ENCODE measurements at places on chromosomes 16 and 17.
A peak's percentile ranks its signal among the peaks of the same experiment; 100 is the strongest.

GRCh38 chr17:7988750-7989178 lies 13.7 kb upstream of the GUCY2D start:
- DNase-seq = no peak

GRCh38 chr16:47672475-47672874 lies 211.3 kb downstream of the PHKB start:
- DNase-seq = no peak

- no peak for DNase-seq
These were observed 57.9 kb upstream of the CREBBP start for GRCh38 chr16:3938471-3938842.

- no peak for DNase-seq
These were observed 26.2 kb downstream of the ZNF778 start for GRCh38 chr16:89243664-89244063.

DNA sequence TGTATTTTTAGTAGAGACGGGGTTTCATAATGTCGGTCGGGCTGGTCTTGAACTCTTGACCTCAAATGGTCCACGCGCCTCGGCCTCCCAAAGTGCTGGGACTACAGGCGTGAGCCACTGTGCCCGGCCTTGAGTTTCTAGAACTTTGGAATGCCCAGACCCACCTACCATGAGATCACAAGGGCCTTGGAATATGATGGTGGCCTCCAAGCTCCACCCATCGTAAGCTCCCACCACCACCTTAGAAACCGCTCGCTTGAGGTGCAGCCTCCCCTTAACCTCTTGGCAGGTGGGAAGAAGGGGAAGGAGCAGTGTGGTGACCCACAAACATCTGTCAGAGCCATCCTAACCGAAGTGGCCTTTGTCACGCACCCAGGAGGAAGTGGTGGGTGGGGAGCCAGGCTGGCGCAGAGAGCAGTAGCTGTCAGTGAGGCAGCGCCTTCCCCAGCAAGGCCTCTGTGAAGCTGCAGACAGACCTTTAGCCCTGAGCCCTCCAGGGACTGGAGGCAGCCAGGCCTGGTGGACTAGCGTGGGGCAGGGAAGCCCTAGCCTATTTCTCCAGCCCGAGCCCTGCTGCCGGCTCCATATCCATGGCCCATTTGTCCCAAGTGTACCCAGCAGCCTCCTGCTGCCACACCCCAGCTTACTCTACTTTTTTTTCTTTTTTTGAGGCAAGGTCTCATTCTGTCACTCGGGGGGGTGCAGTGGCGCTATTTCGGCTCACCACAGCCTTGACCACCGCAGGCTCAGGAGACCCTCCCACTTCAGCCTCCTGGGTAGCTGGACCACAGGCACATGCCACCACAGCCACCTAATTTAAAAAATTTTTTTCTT lies 13.1 kb upstream of the SEPHS2 start:
- DNase-seq = peak; percentile 51

Data from activated CD4-positive, alpha-beta T cell treated with anti-CD3 and anti-CD28 coated beads for 1 hour (primary cell).